ENCODE measurements at places on chromosomes 4 and X.

GRCh38 chr4:151962138-151962823, 201.5 kb upstream of the GATB start:
- DNase-seq, result no peak

DNA sequence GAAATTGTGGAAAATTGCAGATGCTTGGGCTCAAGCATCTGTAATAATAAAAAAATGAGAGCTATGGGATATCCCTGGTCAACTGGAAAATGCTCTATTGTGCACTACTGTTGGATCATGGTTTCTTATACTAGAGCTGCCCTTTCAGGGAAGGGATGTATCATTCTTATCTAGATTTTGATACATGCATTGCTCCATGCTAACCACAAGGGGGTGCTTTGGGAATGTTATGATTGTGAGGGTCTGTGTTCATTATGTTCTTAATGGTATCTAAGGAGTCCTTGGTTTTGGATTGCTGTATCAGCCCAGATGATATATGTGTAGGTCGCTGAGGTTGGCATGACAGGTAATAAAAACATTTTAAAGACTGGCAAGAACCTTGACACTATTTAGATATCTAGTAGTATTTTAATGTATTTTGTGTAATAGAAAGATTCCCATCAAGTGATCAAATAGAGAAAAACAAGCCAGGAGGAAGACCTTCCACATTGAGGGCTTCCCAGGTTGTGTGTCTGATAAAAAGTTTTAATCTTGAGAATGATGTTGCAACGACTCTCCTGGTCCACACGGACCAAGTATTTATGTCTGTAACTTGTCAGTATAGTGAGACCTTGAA, 49.2 kb upstream of the TLR2 start:
- peak; percentile 26 for DNase-seq

- no peak for DNase-seq
Measured at GRCh38 chr4:153409924-153410501, 56.1 kb upstream of the TMEM131L start.

DNA sequence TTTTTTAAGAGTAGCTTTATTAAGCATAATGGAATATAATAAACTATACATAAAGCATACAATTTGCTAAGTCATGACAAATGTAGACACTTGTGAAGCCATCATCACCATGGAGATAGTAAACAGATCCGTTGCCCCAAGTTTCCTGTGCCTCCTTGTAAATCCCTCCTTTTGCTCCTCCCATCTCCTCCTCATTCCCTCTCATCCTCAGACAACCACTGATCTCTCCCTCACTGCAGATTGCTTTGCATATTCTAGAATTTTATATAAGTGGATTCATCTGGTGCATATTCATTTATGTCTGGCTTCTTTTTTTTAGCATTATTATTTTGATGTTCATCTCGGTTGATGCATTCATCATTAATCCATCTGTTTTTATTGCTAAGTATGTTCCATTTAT, 67.0 kb downstream of the CYTL1 start:
- DNase-seq, result no peak

- no peak for DNase-seq
Measured at GRCh38 chrX:46184749-46185148, 360.5 kb downstream of the ZNF674 start.

GRCh38 chr4:16759931-16760582, 138.4 kb downstream of the LDB2 start:
- DNase-seq, result no peak

GRCh38 chrX:104351173-104351769, 96.5 kb upstream of the ESX1 start:
- DNase-seq, result no peak

DNA sequence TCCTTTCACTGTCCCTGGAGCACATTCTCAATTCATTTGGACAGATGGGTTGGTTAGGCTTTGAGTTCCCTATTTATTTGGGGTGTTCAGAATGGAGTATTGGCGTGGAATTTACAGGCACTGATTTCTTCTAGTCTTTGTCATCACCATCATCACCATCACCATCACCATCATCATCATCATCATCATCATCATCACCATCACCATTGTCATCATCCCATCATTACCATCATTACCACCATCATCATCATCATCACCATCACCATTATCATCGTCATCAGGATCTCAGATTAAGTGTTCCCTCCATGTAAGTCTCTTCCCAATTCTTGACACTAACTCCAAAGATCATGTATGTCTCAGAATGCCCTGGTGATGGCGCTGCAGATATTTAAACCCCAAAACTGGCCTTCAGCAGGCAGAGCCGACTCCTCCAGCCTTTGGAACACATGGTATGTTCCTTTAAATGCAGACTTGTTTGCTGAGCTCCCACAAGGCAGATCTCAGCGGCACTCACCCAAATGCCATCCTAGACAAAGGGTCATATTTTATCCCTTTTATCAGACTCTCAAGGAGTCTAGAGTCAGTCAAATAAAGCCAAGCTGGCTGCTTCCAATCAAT, 19.8 kb upstream of the FAM9A start:
- peak; percentile 2 for DNase-seq

DNA sequence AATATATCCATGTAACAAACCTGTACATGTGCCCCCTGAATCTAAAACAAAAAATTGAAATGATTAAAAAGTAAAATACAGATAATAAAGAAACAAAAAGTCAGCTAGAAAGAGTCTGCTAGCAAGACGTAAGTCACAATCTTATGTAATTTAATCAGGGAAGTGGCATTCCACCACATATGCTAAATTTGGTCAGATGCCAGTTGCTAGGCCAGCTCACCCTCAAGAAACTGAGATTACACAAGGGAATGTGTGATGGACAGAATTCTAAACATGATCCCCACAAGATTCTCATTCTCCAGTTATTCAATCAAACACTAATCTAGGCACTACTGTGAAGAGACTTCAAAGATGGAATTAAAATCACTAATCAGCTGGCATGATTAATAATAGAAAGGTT, 689.3 kb downstream of the CENPC start:
- peak; percentile 8 for DNase-seq

- DNase-seq, result no peak
Measured at GRCh38 chrX:55107911-55108310, 19.1 kb downstream of the PAGE2 start.

GRCh38 chr4:187849556-187850225, 145.9 kb upstream of the ZFP42 start:
- peak; percentile 84 for DNase-seq

- DNase-seq, result peak; percentile 7
Measured at GRCh38 chr4:33134366-33134765, 2414.2 kb downstream of the PCDH7 start.

- peak; percentile 55 for DNase-seq
Measured at GRCh38 chr4:85475631-85476233, 782 bp downstream of the ARHGAP24 start.

DNA sequence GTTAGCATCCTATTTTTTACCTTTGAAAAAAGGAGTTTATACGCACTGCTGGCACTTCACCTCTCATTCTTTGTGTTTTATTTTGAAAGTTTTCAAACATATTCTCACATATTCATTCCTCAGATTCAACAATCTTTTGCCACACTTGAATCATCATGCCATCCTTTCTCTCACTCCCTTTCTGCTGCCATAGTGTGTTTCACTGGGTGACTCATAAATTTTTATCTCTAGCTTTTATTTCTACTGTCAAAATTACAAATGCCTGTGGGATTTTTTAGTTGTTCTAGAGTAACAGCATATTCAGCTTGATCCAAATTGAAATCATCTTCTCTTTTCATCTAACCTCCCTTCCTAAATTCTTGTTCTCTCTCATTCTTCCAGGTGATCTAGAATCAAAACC, 28.0 kb downstream of the MFSD8 start:
- DNase-seq, result no peak

DNA sequence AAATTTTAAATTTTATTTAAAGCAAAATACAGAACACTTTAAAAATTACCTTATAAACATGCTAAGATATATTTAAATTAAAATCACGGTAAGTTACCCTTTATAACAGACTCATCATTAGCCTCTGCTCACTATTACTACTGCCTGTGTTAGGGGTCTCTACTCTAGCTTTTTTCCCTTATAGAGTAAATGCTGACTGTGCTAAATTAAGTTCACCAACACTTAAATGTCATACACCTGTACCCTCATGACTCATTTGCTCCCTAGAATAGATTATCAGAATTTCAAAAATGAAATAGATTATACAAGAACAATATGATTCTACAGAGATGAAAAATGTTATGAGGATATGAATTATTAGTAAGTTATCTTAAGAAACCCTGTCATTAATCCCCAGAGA, 131.1 kb upstream of the INPP4B start:
- DNase-seq, result no peak

DNA sequence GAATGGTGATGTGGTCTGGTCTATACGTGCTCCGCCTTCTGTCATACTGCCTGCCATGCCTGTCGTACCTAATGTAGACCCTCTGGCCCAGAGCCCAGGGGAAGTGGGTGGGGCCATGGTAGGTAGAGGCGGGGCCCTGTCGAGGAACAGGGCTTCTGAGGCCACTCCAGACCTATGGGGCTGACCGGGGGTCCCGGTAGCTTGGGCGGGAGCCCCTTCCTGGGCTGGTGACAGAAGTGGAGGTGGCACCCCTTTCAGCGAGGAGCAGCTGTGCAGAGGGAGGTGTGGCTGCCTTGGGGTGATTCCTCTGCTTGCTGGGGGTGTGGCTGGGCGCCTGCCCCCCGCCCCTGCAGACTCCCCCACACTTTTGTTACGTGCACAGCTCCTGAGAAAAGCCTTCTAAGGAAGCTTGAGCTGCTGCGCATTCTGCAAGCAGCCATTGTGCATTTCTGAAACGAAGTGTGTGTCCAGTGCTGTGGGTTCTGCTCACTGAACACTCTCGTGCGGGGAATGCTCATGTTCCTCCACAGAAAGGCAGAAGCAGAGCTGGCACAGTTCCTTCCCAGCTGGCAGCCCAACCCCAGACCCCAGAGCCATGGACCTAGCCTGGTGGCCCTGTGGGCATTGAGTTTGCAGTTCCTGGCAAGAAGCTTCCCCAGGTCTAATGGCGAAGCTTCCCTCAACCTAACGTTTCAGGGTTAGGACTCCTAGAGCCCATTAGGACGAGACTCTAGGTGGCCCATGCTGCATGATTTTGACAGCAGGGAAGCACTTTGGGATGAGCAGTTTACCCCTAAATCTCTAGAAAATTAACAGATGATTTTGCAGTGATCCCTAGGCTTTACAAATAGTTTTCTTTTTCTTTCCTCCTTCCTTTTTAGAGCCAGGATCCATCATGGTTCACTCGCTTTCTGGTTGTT, 72.7 kb upstream of the HGFAC start:
- DNase-seq, result peak; percentile 3

DNA sequence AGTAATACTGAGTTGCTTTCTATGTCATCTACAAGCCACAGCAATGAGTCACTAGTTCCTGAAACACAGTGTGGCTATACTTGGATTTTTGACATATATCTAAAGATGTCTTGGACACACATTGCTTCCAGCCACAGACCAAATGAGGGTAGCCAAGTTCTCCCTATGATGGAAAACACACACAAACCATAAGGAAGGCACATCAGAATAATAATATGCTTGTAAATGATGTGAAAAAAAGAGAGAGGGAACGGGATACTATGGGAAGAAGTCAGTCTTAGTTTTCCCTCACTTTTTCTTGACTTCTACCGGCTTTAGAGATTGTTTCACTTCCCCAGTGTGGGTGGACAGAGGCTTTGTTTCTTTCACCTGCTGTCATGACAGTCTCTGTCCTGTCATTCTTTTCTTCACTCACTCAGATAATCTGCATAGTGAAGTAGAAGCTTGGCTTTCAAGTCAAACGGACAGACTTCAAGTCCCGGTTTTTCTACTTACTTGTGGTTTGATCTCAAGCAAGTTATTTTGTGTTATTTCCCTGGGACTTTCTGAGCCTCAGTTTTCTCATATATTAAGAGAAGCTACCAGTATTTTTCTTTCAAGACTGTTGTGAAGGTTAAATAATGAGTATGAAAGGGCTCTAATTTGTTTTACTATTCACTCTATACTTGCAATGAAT, 34.7 kb downstream of the P2RY10 start:
- no peak for DNase-seq

GRCh38 chr4:170777663-170778062, 687.9 kb upstream of the AADAT start:
- no peak for DNase-seq

DNA sequence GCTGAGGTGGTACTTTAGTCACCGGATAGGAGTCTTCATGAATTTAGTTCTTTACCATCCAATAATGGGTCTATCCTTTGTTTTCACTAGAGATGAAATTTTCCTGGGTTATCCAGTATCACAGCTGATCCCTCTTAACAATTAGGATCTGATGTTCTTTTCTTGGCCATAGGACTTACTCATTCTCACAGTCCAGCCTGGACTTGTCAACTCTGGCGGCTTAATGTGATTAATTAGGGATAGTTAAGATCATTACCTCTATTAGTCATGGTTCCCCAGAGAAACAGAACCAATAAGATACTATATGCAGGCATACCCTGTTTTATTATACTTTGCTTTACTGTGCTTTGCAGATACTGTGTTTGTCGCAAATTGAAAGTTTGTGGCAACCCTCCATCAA, 272.7 kb upstream of the FAT4 start:
- DNase-seq, result peak; percentile 88

DNA sequence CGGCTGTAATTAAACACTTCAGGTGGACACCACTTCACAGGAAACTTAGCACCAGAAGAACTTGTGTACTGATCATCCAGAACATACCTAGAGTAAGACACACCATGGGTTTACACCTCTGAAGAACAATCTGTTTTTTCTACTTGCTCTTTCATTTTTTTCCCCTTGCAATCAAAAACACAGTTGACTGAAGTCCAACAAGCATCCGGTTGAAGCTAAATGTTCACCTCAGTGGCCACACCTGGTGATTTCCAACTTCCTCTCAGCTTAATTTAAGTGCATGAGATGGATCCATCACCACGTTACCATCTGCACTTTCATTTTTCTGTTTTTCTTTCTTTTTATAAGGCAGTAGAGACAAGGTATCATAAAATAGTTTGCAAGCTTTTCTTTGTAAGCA, 4.9 kb upstream of the TXK start:
- no peak for DNase-seq

DNA sequence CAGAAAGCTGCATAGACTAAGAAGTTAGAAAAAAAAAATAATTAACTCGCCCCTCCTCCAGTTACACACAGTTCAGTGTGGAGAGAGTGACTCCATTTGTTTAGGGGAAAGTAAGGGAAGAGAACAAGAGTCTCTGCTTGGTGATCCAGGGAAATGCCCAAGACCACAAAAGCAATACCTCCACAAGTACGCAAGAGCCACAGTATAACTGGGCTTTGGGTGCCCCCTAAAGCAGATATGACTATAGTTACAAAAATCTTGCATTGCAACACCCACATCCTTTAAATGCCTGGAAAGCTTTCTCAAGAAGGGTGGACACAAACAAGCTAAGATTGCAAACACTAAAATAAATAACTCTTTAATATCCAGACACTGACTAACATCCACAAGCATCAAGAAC, 164.2 kb upstream of the NRK start:
- peak; percentile 0 for DNase-seq

- DNase-seq, result no peak
Measured at GRCh38 chr4:88606832-88607231, 14.6 kb downstream of the HERC3 start.

GRCh38 chr4:153266988-153267387, 62.7 kb downstream of the TRIM2 start:
- no peak for DNase-seq

DNA sequence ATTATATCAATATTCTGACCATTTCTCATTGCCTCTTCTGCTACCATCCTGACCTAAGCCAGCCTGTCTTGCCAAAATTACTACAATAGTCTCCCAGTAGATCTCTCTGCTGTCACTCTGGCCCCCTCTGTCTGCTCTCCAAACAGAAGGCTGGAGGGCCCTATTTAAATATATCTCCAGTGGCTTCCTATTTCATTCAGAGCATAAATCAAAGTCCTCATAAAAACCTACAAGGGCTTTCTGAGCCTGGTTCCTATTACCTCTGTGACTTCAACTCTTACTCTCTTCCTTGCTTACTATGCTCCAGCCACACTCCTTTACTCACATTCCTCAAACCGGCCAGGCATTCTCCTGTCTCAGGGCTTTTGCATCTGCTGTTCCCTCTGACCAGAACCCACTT, 19.0 kb downstream of the IGSF1 start:
- DNase-seq, result no peak
